ENCODE measurements at places on chromosomes 12 and 14. TPM values are rescaled to one million over a fixed set of nuclear protein-coding genes. Genes with fewer than 3 reads are reported as not detected.

The KRT8 gene
- total RNA-seq = not detected

The SPX gene
- 0.41 TPM for total RNA-seq

The MYH6 gene
- not detected for total RNA-seq

The CLEC2D gene
- 15.5 TPM for total RNA-seq

The CD69 gene
- total RNA-seq = not detected

The MANSC1 gene
- 2.4 TPM for total RNA-seq

The BHLHE41 gene
- total RNA-seq = 0.41 TPM

The TMEM179 gene
- total RNA-seq = 42.0 TPM

Data from frontal cortex (tissue), 4 donors.